ENCODE measurements at places on chromosomes 5 and 9. TPM values are rescaled to one million over a fixed set of nuclear protein-coding genes. Genes with fewer than 3 reads are reported as not detected.

- DNase-seq: no peak
These were observed 69.5 kb upstream of the ANXA1 start for GRCh38 chr9:73081979-73082657.

DNA sequence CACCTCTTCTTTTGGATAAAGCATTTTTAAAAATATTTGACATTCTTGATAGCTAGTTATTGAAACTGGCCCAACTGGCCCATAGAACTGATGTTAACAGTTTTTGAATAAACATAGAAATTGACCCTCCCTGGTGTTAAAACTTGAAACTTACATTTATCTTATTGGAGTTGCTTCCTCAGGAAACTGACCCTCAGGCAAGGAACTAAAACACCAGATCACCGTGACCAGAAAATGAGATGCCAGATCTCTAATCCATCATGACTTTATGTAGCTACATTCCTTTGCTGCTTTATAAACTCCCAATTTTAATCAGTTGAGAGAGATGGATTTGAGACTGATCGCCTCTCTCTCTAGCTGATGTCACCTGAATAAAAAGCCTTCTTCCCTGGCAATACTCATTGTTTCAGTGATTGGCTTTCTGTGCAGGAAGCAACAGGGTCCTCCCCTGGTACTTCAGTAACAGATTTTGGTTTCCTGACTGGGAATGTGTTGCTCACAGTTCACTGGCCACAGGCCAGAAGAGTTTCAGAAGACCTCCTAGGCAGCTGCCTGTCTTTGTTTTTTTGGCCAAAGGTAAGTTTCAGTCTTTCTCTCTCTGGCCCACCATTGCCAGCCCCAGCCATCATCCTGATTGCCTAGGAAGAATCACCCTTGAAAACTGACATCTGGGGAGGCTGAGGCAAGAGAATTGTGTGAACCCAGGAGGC lies 212.4 kb downstream of the DTWD2 start:
- DNase-seq: no peak

The NINJ1 gene
- 194 TPM for total RNA-seq

- no peak for DNase-seq
These were observed 28.1 kb downstream of the TGFBI start for GRCh38 chr5:136056771-136057335.

DNA sequence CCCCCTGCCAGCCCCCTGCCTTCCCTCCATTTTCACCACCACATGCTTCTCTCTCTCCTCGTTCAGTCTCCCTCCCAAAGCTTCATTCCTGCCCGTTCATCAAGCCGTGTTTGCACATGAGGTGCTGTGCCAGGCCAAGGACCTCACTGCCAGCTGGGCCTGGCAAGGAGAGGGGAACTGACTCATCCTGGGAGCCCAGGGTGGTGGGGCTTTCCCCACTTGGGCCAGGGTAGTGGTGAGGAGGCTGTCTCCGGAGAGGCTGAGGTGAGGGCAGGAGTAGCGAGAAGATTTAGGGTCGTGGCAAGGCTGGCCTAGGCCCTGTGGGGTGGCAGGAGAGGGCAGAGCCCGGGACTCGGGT lies 30.4 kb upstream of the NOTCH1 start:
- no peak for DNase-seq

- no peak for DNase-seq
These were observed at the start of gene PDLIM4 for GRCh38 chr5:132257131-132258101. TSS of gene PDLIM4 (plus strand) at chr5:132257696. CDS start at chr5:132257735, 39 bp downstream.

GRCh38 chr9:26891726-26892125 lies 876 bp downstream of the CAAP1 start:
- no peak for DNase-seq

The DMGDH gene
- total RNA-seq: 0.85 TPM

- no peak for DNase-seq
These were observed 144.6 kb downstream of the MELK start for GRCh38 chr9:36717276-36717675.

DNA sequence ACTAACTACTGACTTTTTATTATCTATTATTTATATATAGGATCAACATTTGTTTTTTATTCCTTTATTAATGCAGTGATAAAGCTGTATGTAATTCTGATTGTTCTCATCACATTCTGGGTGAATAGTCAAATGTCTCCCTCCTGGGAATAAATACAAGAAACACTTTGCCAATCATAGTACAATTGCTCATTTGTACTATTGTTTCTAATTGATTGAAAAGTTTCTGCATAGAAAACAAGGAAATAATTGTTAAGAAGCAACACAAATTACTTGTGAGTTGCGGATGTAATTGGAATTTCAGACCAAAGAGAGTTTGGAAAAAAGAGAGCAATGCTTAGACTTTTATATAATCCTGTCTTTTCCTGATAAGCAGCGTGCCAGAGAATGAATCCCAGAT lies 1013.9 kb downstream of the EFNA5 start:
- DNase-seq: no peak

The CXXC5 gene
- 62.5 TPM for total RNA-seq

- DNase-seq: no peak
These were observed 57.6 kb downstream of the COX7C start for GRCh38 chr5:86675311-86675710.

DNA sequence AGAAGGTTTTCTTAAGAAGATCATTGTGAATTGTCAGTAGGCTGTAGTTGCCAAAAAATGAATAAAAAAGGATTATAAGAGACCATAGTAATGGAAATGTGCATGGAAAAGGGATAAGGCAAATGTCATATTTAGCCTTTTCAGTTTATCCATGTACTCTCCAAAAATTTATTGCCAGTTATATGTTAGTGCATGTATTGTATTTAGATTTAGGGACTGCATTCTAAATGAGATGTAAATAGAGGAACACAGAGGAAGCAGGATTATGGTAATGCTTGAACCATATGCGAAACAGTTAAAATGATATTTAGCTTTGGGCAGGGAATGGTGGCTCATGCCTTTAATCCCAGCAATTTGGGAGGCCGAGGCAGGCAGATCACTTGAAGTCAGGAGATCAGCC lies 33.0 kb downstream of the DDX46 start:
- DNase-seq: no peak

DNA sequence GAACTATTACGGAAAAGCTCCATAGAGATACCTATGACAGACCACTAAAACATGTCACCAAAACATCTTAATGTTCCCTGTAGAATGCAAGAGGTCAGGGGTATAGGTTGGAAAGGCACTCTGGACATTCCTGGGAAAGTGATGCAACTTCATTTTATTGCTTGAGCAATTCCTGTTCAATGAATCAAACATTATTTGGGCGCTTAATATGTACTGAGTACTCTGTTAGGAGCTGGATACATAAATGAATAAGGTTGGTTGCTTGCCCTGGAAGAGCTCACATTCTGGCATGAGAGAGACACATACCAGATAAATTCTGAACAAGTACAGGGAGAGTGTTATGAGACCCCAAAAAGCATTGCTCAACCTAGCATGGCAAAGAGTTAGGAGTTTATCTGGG lies 408.9 kb upstream of the DMAC1 start:
- DNase-seq: no peak

The GFI1B gene
- not detected for total RNA-seq

DNA sequence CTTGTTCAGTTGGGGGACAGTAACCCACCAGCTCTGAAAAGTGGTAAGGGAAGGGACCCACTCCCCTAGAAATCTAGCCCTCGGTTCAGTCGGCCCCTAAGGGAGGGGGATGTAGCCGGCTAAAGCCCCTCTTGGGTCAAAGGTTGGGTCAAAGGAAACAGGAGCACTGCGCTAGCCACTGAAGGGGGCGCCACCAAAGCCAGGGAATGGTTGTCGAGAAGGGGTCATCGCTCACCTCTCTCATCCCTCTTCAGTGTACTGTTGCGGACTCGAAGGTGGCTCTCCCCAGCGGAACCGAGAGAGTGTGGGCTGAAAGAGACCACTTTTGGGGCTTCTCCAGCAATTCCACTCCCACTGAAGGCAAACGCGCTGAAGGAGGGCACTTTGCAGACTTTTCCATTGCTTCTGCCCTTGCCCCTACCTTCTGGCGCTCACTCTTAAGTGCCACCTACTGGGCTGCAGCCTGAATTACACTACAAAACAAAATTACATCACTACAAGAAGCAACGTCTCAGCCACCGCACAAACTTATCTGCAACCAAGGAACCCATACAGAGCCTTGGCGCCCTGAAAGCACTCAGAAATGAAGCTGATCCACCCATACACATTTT lies 396.9 kb downstream of the PDE4D start:
- DNase-seq: no peak

- no peak for DNase-seq
These were observed 239.9 kb downstream of the FSTL4 start for GRCh38 chr5:133372293-133372937.

GRCh38 chr9:4967523-4967922 lies 17.5 kb upstream of the JAK2 start:
- DNase-seq: no peak

The CATSPER3 gene
- not detected for total RNA-seq

- no peak for DNase-seq
These were observed 3.1 kb downstream of the CAMK4 start for GRCh38 chr5:111227226-111227782.

- DNase-seq: no peak
These were observed 137.3 kb downstream of the PHF2 start for GRCh38 chr9:93713716-93714115.

The CDKN2B-AS1 gene
- not detected for total RNA-seq

- no peak for DNase-seq
These were observed 49.8 kb upstream of the FCN1 start for GRCh38 chr9:134967547-134967930.

The RHOBTB3 gene
- 71.2 TPM for total RNA-seq

GRCh38 chr5:19584131-19584530 lies 403.9 kb downstream of the CDH18 start:
- DNase-seq: no peak

DNA sequence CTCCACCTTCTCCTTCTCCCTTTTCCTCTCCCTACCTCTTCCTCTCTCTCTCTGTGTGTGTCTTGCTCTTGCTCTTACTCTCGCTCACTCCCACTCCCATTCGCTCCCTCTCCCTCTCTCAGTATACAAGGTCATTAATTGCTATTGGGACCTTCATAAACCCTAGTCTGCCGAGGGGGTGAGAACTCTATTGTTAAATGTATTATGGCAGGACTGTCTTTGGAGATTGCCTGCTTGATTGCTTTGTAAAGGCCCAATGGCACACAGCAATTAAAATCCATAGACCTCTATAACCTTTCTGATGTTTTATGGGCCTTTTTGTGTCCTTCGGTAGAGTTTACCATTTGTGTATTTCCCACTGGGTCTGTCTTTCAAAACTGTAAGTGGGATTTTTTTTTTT lies 465.9 kb downstream of the ANXA1 start:
- DNase-seq: no peak

GRCh38 chr5:43425983-43426382 lies 13.8 kb upstream of the CCL28 start:
- DNase-seq: no peak

The TPRN gene
- total RNA-seq: 4.7 TPM

The DEPDC1B gene
- not detected for total RNA-seq

DNA sequence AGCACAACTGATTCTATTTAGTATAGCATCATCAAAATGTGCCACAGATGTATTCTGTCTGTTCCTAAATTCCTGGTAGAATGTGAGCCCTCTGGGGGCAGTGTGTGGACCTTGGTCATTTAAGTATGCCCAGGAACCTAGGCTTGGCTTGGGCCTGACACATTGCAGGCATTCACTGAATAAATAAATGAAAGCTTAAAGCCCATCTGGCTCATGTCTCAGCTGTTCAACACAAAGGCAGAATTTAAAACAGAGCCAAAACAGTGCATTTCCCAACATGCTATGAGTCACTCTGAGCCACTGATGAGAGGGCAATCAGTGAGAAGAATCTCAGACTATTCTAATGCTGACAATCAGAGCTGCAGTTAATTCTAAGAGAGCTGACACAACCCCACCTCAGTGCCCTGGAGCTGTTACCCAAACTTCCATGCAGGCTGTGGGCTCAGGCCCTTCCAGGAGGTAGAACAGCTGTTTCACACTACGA lies 8.1 kb downstream of the FAM193B start:
- peak; percentile 65 for DNase-seq

DNA sequence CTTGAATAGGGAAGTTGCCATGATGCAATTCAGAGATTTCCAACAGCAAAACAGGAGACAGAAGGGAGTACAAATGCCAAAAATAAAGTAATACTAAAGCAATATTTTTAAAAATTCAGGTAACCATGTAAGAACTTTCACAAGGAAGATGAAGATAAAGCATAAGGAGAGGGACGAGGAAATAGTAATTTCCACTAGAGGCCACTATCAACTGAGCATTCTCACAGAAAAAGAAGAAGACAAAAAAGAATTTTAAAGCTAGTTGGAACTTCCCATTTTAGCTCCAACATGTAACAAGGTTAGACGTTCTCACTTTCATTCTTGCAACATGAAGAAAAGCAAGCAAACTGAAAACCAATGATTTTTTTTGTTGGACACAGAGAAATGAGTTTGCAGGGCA lies 779.9 kb upstream of the CDH6 start:
- no peak for DNase-seq

The EFNA5 gene
- total RNA-seq: 13.5 TPM

The NXNL2 gene
- total RNA-seq: not detected

GRCh38 chr5:4192111-4192510 lies 596.5 kb downstream of the IRX1 start:
- no peak for DNase-seq

DNA sequence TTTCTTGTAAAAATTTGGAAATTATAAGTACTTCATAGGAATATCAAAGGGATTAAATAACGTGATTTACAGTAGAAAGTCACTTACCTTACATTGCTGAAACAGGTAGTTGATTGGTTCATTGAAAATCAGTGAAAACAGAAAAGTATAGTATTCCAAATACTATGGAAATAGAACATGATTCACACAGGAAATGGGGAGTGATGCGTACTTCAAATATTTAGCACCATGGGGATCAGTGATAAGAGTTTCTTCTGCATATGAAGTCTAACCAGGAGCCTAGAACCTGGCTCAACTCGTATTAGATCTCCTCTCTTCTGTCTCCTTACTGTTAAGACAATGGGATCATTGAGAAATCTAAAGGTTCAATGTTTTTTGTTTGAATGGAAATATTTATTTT lies 133.3 kb downstream of the FAM174A start:
- DNase-seq: no peak

DNA sequence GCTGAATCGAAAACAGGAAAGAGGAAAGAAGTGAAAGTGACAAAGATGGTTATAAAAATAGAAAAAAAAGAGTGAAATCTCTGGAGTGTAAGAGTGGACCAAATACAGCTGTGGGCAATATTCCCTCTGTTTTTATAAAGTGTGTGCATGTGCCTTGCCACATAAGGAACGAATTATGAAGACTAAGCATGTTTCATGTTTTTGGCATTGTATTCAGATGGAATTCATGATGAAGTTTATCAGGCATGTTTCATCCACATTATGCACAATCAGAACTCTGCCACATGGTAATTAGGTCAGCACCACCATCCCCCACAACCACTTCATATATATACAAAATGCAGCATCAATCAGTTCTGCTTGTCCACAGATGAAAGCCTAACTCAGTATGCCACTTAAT lies 348.0 kb downstream of the ZNF608 start:
- DNase-seq: no peak

The TMEM245 gene
- 95.4 TPM for total RNA-seq
